ENCODE measurements at places on chromosomes 12 and 14.

- no peak for DNase-seq
These were observed 693 bp upstream of the RIMKLB start for GRCh38 chr12:8697120-8697475.

DNA sequence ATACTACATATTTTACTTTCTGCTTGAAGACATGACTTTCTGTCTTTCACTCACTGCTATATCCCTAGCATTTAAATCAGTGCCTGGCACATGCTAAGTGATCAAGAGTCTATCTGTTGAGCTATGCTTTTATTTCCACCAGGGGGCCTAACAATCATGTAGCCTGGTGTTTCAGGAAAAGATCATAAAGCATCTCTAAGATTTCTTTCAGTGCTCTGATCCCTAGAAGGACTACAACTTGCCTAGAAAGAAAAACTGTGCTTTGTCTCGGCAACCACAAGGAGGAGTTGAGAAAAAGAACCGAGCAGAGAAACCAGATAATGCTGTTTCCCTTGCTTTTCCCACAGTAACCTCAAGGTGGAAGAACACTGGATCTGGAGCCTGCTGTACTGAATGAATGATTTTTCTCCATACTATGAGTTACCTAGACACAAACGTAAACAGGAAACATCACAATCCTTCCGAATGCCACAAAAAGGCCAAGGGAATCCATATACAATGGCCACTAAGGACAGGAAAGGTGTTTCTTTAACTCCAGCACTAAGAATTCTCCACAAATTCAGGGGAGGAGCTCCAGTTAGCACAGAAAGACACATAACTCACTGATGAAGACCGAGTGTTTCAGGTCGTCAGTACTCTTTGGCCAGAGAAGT lies 1.2 kb downstream of the CRY1 start:
- no peak for DNase-seq

DNA sequence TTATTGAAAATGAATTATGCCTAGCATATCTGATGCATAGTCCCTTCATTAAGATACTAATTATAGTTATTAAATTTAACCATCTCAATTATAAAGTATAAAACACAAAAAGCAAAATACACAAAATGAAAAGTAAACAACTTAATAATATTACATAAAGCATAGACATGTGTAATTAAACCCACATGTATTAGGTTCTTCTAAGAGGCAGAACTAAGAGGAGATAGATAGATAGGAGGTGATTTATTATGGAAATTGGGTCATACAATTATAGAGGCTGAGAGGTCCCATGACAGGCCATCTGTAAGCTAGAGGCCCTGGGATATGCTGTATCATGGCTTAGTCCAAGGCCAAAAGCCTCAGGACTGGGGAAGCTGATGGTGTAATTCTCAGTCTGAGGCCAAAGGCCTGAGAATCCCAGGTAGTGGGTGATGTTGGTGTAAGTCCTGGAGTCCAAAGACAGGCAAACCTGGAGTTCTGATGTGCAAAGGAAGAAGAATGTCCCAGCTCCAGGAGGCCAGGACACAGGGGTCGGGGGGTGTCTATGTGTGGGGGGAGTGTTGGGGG lies 953.3 kb downstream of the TRHDE start:
- peak; percentile 53 for DNase-seq

GRCh38 chr12:65125247-65125646 lies 4.1 kb upstream of the WIF1 start:
- DNase-seq = no peak

DNA sequence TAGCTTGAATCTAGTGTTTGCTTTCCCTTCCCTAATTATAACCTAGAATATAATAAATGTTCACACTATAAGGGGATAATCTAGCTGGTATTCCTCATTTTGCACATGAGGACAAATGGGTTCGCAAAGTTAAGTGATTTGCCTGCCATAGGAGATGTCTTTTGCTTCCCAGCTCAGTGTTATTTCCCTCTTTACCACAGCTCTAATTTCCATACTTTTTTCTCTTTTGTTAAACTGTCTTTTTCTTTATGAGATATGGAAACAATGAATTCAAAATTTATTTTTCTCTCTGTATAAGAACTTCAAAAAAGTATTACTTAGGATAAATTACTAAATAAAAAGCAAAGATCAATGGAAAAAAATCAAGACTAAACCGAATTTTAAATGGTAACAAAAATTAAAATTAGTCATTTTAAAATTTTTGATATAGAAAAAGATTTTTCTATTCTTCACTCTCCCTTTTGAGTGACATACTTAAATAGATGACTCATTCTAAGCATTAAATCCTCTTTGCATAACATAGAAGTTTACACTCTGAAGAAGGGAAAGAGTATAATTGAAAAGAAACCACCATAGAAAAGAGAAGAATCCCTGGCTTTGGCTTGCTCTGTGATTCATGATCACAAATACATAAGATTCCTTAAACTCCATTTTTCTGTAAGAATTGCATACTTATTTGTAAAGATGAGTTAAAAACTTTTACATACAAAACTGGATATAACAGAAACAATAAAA lies 97.3 kb downstream of the INSM2 start:
- no peak for DNase-seq

DNA sequence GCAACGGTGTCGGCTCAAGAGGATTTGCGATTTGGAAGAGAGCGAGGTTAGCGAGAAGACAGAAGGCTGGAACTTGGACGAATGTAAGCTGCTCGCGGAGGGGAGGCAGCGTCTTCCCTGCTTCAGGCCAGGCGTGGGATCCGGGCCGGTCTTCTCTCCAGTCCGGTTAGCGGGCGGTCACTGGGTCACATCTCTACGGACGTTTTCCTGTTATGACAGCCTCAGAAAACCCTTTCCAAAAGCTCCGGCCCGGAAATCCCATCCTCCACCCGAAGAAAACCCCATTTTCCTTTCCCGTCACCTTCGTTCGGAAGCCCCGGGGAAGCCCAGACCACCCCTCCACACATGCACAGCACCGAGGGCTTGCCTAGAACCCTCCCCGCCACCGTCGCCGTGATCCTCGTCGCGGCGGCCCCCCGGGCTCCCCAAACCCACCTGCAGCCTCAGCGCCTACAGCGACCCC lies 268 bp downstream of the NDUFB1 start:
- DNase-seq = no peak

DNA sequence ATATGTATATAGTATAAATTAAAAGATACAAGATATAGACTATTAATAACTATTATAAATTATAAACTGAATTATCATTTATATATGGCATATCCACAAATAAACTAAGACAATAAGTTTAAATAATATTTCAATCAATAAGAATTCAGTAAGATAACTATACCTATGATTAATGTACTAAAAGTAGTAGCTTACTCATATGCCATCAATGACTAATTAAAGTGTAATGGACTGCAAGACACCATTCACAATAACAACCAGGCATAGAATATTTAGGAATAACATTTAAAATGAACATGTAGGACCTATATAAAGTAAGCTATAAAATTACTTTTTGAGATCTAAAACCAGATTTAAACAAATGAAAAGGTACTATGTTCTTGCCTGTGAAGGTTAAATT lies 18.8 kb downstream of the KCNC2 start:
- DNase-seq = no peak

GRCh38 chr12:6724409-6724797 lies 557 bp downstream of the COPS7A start:
- no peak for DNase-seq

DNA sequence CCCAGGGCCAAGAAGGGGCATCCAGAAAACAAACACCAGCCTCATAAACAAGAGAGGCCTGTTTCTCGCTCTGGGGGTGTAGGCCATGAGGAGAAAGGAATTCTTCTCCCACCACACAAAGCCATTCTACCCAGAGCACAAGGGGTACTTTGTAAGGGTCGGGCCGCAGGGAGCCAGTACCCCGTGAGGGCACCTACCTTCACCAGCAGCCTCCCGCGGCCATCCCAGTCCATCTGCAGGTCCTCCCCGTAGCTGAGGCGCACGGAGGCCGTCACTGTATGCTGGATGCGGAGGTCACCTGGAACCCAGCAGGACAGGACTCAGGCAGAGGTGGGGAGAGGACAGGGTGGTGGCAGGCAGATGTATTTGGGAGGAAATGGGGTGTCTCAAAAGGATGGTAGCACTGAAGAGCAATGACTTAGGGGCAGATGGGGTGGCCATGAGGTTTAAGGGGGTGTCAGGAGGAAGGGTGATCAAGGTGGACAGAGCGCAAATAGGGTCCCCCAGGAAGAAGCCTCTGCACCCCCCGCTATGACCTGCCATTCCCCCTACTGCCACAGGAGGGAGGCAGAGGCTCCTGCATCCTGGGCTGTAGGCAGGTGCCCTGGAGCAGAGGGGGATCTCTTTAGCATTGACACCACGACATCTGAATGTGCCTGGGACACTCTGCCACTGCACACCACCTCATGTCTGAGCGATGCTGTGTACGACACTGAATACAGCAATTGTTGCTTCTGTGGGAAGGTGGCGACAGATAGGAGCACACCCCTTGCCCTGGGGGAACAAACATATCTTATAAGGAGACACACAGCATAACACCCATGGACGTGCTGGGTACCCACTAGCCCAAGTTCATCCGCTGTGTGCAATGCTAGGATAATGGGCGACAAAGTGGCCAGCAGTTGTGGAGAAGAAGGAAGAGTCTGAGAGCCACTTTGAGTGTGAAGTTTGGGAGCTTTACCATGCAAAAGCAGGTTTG lies 61.4 kb downstream of the VWF start:
- no peak for DNase-seq

DNA sequence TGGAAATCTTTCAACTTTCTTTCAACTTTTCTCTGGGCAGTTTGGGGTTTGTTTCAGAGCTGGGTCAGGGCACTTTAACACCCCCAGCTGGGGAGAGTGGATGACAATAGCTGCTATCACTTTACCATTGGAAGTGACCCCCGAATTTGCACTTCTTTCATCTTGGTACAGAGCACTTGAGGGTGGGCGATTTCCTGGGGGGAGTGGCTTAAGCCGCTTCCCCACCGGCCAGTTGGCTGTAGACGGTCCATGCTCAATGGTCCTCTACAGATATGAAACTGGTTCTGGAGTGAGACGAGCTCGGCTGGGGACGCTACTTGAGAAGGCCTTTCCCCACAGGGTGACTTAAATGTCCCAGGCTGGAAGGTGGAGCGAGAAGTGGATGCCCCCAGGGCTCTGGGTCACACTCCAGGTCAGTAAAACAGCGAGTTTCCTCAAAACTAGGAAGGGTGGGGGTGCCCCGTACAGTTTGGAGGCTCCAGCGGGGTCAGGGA lies at the start of gene VRTN:
TSS of gene VRTN (plus strand) at position 231 of the 494 bp plus-strand sequence. CDS start 8,313 bp downstream, outside the sequence.
- no peak for DNase-seq

- DNase-seq = no peak
These were observed at the start of gene SLC10A1 for GRCh38 chr14:69796797-69797500. SLC10A1 (minus strand) TSS chr14:69797241; CDS start chr14:69797155, 86 bp downstream.

- no peak for DNase-seq
These were observed 4.7 kb downstream of the SYNE2 start for GRCh38 chr14:63857466-63858030.

Data from GOT3 (cell line).